ENCODE measurements at places on chromosomes 4 and X.
A peak's percentile ranks its signal among the peaks of the same experiment; 100 is the strongest.

DNA sequence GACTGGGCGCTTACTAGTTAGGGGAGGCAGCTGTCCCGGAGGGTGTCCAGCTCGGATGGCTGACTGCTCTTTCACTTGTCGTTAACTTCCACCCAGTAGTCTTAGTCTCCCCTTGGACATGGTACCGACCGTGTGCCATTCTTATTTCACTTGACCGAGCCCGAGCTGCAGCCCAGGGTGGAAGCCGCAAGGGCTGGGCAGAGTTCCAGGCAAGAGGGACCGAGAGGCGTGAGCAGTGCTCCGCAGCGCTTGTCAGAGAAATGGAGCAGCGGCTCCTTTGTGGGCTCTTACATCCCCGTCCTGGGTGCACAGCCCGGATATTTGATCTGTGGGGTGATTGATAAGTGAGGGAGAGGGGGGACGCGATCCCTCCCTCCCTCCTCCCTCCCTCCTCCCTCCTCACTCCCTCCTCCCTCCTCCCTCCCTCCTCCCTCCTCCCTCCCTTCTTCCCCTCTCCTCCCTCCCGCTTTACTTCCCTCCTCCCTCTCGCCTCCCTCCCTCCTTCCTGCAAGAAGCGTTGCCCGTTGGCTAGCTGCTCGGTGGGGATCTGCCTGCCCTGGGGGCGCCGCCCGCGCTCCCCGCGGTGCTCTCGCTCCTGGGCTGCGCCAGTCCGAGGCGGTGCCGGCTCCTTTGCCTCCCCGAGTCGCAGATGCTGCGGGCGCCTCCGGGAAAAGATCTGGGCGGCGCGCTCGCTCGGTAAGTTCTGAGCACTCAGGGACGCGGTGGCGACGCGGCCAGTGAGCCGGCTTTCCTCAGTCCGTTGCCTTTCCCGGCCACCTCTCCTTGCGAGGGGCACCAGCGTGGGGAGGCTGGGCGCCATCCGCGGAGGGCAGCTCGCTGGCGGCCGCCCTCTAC, at the start of gene SLITRK2:
Gene SLITRK2 (plus strand): TSS at position 499 of the 855 bp plus-strand sequence. CDS start 4,597 bp downstream, outside the sequence.
- no peak for DNase-seq

GRCh38 chr4:125760201-125760819, 445.6 kb downstream of the FAT4 start:
- DNase-seq = no peak

GRCh38 chr4:176614793-176615192, 177.9 kb downstream of the VEGFC start:
- DNase-seq = no peak

DNA sequence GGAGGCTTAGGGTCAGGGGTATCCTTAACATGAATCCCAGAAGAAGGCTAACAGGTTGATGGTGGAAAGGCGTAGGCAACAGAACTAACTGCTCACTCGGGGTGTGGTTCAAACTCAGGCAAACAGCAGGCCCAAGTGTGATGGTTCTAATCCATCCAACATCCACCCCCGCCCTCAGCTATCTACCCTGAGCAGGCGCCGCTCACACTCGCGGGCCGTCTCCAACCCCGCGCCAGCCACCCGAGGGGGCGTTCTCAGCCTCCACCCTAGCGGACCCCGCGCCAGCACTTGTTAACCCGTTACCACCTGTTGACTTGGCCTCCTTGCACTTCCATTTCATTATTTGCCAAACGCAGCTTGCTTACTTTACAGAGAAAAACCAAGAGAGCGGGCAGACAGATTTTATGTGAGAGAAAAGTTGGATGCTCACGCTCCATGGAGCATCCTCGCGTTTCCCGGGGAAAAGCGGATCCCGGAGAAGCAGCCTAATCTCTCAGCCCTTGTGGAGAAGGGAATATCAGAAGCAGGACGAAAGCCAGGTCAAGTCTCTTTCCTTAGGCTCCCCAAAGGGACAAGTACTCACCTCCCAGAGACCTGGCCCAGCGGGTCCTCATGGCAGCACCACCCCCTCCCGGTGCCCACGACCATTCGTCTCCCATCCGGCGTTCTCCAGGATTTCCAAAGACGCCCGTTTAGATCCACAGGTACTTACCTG, 773 bp downstream of the SNCA start:
- no peak for DNase-seq

DNA sequence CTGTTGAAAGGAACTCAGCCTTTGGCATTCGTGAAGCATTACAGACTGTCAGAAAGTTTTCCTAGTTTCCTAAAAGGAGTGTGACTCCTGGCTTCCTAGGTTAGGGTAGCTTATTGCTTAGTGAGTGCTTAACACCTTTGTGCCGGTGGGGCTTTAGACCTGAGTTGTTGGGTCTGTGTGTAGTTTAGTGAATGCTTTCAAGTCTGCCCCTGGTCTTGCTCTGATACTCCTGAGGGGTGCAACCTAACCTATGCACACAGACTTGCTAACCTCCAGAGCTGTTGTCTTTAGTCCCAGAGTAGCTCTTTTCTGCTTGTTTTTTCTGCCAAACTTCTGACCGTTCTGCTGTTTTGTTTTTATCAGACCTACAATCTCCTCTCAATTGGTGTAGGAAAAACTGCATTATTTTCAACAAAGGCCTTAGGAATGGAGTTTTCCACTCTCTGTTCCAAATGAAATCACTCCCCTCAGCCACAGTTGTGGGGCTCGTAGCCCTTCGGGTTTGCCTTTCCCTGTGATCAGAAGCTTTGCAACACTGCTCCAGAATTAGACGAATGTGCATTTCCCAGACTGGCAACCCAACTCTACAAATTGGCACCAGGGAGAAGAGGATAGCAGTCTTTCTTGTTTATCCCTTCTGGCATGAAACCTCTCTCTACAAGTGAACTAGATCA, 1399.1 kb upstream of the PCDH7 start:
- DNase-seq = no peak

- no peak for DNase-seq
Observed at GRCh38 chr4:111754003-111754402, 391.3 kb upstream of the FAM241A start.

DNA sequence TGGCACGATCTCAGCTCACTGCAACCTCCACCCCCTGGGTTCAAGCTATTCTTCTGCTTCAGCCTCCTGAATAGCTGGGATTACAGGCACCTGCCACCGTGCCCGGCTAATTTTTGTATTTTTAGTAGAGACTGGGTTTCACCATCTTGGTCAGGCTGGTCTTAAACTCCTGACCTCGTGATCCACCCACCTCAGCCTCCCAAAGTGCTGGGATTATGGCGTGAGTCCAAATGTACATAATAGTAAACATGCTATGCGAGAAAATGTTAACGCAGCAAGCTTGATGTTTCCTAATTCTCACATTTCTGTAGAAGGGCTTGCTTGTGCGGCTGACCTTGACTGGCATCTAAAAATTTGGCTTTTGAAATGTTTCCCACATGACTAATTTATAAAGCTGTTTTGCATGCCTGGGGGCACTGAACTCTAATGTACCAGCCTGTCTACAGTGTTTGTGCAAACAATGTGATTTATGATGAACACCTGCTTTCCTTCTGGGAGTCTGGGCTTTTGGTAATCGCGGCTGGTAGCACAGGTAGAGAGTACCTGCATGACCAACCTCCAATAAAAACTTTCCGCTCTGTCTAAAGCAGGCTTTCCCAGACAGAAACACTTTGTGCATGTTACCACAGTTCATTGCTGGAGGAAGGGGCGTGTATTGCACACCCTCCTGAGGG, 216.8 kb downstream of the IL15 start:
- no peak for DNase-seq

- peak; percentile 16 for DNase-seq
Observed at GRCh38 chr4:120517966-120518365, 404.6 kb downstream of the PRDM5 start.

Measured in amniotic stem cell (primary cell).